Heart left ventricle (tissue), 16 donors: ENCODE measurements at places on chromosomes 7 and 10. TPM values are rescaled to one million over a fixed set of nuclear protein-coding genes. Genes with fewer than 3 reads are reported as not detected.

Gene GBX1
- 0.29 TPM for total RNA-seq

Gene WNT8B
- not detected for total RNA-seq

Gene ANXA8
- total RNA-seq = 52.4 TPM

DNA sequence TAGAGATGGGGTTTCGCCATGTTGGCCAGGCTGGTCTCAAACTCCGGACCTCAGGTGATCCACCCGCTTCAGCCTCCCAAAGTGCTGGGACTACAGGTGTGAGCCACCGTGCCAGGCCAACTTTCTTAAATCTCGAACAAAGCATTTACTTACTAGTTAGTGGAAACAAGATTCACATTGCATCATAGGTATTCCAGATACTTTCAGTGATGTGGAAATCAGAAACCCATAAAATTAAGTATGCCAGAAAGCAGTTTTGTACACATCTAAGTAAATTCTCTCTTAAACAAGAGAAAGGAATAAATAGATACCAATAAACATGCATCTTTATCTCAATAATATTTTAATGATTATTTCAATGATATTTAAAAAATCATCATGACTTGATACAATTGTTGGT is 75.5 kb downstream of the DGKI start:
- H3K36me3 ChIP-seq = no peaks in the 10 kb centered on the region
- H3K4me3 ChIP-seq = no peak overlapping the region
- H3K27ac ChIP-seq = no peak overlapping the region
- no peaks in the 10 kb centered on the region for H3K27me3 ChIP-seq
- H3K4me1 ChIP-seq = no peaks in the 10 kb centered on the region

DNA sequence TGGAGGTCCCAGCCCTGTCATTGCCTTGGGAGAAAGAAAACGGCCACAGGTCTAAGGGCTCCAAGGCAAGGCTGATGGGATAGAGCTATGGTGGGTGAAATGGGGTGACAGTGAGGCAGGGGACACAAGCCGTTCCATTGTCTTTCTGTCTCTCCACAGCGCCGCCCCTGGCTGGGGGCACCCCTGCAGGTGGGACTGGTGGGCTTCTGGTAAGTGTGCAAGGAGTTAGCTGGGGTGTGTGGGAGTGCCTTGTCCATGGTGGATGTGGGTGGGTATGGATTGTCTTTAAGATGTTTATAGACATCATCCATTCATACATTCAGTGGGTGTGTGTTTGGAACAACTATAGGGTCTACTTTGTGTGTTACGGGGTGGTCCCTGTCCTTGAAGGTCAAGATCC is 7.5 kb downstream of the SFXN3 start:
- peaks cover 56% of the 10 kb centered on the region for H3K36me3 ChIP-seq
- H3K4me3 ChIP-seq = no peak overlapping the region
- H3K4me1 ChIP-seq = no peaks in the 10 kb centered on the region
- H3K27ac ChIP-seq = no peak overlapping the region
- no peak for DNase-seq

DNA sequence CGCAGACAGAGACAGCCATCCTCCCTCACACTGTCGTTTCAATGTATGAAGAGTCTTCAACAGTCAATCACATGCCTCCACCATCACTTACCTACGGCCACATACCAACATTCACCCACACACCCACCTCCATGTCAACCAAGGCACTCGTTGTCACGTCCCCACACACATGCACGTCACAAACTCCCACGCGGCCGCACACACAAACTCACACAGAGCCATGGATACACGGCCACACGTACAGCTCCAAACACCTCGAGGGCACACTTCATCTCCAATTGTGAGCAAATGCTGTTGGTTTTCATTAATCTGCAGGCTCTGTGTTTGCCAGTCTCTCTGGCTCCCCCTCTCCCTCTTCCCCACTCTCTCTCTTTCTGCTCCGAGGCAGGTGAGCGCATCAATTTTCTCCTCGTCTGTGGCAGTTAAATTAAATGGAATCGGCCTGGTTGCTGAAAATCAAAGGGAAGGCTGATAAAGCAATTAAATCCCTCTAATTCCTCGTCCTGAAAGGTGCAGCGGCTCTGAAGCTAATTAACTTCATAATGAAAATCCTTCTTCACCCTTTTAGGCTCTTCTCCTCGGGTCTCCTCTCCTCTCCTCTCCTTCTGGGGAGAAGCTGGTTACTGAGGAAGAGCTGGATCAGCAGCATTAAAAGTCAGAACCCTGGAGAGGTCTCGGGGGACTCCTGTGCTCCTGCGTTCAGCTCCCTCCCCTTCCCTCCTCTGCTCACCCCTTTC is 53.8 kb upstream of the SLF2 start:
- no peak overlapping the region for H3K27ac ChIP-seq
- H3K36me3 ChIP-seq = no peaks in the 10 kb centered on the region
- no peak overlapping the region for H3K4me3 ChIP-seq
- DNase-seq = no peak
- H3K27me3 ChIP-seq = no peaks in the 10 kb centered on the region

GRCh38 chr7:17022920-17023319 is 141.1 kb upstream of the AGR3 start:
- no peak overlapping the region for H3K27ac ChIP-seq
- DNase-seq = no peak
- no peaks in the 10 kb centered on the region for H3K27me3 ChIP-seq
- no peaks in the 10 kb centered on the region for H3K4me1 ChIP-seq
- H3K4me3 ChIP-seq = no peak overlapping the region

DNA sequence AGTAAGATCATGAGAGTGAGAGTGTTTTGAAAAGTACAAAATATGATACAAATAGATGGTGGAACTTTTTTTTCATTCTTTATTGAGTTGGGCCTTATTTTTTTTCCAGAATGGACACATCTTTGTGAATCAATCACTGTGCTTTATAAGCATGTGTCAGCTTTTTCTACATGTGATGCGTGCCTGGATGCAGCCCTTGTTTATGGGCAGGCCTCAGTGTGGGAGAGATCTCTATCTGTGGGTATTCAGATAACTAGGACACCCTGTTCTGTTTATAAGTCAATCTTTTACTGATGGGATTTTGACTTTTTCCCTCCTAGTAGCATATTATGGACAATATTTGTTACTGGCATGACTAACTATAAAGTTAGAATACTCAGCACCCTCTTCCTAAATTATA is 42.9 kb upstream of the IKZF1 start:
- H3K27ac ChIP-seq = no peak overlapping the region
- H3K27me3 ChIP-seq = peaks cover 7% of the 10 kb centered on the region
- no peak for DNase-seq
- H3K36me3 ChIP-seq = no peaks in the 10 kb centered on the region
- H3K4me3 ChIP-seq = no peak overlapping the region
